ENCODE measurements at places on chromosomes 7 and 10.

- no peak for DNase-seq
Observed at GRCh38 chr7:127018889-127019288, 233.9 kb downstream of the GRM8 start.

- no peak for DNase-seq
Observed at GRCh38 chr7:151821806-151822540, 54.9 kb downstream of the PRKAG2 start.

DNA sequence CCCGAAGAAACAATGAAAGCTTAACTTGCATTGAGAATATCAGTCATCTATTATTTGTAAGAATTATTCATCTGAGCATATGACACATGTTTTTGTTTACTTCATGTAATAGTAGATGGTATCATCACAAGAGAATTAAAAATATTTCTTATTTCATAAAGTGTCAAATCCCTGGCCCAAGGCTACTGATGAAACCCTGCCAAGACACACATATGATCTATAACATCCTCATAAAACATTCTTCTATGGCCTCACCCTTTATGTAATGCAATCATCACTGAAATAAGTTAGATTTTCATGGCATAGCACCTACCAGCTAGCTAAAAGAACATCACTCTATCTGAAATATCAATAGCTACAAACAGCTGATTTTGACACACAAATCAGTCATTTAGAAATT is 385.6 kb upstream of the PHF14 start:
- no peak for DNase-seq

GRCh38 chr7:139602143-139602722 is 78.7 kb downstream of the CLEC2L start:
- peak; percentile 14 for DNase-seq

DNA sequence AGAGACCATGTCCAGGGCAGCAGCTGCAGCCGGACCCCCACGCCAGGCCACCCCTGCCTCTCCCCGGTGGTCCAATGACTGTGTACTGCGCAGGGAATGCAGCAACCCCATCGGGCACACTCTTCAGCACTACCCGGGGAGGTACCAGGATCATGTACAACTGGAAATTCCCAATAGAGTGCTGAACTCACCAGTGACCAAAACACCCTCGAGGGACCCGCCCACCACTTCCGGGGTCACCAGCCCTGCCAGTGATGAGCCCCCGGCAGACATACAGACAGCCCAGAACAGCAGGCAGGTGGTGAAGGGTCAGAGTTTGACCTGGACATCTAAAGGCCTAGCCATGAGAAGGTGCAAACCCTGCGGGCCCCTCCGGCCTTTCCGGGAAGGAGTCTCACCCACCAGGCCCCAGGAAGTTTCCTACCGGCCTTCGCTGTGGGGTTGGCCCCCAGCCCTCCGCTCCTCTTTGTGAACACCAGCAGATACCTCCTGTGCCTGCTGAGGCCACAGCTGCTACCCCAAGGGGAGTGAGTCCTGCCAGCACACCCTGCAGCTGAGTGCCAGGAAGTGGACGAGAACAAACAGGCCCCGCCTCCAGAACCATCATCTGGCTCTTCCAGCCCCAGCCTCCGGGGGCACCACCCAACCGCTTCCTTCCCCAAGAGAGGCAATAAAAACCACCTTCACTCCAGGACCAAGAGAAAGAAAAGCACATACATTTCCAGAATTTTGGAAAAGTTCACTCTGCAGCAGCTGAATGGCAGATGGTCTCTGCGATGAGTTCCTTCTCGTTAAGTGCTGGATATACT is 5.0 kb upstream of the ANKRD61 start:
- DNase-seq: no peak

GRCh38 chr7:85133560-85133959 is 53.3 kb downstream of the SEMA3D start:
- DNase-seq: no peak

DNA sequence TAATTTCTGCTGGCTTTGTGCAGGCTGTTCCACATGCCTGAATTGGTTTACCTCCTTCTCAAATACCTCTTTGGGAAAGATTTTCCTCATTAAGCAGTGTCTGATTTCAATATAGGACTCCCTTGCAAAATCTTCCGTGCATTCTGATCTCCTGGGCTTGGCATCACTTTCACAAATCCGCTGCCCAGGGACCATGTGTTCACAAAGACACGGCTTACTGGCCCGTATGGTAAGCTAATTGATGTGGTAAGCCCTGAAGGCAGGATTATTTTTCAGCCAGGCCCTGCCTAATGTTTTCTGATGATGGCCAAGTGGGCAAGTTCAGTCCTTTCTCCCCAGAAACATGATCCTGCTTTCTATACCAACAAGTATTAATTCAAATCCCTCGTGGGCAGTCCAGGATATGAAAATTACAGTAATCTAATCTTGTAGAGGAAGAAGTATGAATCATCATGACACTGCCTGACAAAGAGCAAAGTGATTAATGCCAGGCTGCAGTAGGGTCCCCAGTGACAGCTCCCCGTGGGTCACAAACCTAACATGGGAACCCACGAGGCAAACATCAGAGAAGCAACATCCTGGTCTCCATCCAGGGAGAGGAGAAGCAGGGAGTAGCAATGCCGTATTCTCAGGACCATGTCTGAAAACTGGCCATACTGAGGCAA is 11.6 kb upstream of the SVIL start:
- no peak for DNase-seq

DNA sequence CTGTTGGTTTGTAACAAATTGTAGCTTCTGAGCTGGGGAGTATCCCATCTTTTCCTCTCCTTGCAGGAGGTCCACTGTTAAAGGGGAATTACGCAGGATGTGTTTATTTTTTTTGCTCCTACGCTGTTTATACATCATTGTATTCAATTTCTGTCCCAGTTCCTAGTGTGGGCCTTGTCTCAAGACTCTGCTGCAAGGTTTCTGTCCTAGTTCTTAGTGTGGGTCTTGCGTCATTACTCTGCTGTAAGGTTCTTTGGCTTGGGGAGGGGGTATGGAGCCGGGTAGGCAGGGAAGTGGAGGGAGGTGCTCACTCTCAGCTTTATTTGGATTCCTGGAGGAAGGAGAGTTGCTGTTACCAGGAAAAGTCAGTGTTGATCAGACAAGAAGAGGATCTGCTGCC is 64.0 kb upstream of the TRIM8 start:
- no peak for DNase-seq

DNA sequence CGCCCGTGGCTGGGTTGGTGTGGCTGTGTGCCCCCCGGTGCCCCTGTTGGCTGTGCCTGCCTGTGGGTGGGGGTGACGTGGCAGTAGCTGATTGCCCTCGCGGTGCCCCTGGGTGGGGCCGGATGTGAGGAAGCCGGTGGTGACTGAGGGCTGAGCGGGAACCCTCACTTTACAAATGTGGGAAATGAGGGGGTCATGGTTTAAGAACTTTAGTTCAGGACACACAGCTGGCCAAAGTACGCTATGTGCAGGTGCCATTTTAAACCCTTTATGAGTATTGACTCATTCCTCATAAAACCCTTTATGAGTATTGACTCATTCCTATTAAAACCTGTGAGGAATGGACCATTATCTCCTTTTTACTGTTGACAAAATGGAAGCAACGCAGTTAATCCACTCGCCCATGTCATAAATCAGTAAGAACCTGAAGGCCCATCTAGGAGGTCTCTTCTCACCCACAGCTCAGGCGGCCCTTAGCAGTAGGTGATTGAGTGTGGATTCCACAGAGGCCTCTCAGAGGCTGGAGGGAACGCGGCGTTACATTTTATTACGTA is 290.1 kb upstream of the COBL start:
- no peak for DNase-seq

DNA sequence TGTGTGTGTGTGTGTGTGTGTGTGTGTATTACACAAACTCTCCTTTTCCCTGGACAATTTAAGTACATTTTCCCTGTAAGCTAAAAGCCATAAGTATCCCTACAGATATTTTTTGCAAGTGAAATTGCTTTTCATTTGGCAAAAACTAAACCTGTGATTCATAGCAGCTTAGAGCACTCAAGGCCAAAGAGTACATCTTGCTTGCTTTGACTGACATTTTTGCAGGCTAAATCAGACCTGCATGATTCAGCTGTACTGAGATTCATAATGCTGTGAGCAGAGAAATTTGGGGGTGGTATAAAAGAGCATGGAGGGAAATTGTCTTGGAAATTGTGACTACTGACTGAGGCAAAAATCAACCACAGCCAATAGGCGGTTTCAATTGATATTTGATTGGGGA is 500.4 kb downstream of the GFRA1 start:
- DNase-seq: no peak

DNA sequence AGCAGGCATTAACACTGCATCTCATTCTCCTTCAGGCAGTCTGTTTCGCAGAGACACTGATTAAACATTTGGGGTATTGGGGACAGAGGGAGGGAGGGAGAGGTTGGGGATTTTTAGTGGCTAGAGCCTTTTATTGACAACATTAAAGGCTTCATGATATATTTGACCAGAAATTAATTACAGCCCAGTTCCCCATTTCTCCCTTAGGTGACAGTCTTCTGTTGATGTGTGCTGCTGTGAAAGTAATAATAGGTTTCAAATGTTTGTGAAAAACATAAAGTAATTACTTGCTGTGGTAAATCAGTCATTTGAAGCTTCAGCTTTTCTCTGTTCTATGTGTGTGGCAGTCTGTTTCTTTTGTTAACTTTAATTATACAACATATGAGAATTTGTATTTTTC is 105.3 kb upstream of the LRGUK start:
- peak; percentile 64 for DNase-seq

DNA sequence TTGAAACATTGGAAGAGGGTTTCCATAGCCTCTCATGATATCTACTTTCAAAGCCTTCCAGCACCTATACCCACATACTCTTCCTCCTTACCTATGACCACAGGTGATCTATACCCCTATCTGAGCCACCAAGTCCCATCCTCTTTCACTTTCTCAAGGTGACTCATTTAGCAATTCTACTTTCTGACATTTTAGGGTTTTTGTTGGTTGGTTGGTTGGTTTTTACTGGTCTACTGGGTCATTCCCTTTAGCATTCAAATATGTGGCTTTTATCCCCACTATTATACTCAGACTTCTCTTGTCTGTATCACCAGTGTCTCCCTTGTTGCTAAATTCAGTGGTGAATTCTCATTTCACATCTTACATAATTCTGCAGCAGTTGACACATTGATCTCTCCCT is 130.4 kb upstream of the STEAP4 start:
- no peak for DNase-seq

GRCh38 chr10:69974551-69975155 is 78.0 kb upstream of the MACROH2A2 start:
- no peak for DNase-seq

- DNase-seq: no peak
Observed at GRCh38 chr7:27221201-27221797, 21.3 kb upstream of the EVX1 start.

DNA sequence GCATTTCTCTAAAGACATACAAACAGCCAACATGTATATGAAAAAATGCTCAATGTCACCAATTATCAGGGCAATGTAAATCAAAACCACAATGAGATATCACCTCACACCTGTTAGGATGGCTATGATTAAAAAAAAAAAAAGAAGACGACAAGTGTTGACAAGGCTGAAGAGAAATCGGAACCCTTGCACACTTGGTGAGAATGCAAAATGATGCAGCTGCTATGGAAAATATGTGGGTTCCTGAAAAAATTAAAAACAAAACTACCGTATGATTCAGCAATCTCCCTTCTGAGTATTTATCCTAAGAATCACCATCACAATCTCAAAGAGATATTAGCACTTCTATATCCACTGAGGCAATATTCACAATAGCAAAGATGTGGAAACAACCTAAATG is 11.3 kb downstream of the LMBR1 start:
- no peak for DNase-seq

GRCh38 chr10:15881542-15881941 is 21.2 kb upstream of the MINDY3 start:
- no peak for DNase-seq

DNA sequence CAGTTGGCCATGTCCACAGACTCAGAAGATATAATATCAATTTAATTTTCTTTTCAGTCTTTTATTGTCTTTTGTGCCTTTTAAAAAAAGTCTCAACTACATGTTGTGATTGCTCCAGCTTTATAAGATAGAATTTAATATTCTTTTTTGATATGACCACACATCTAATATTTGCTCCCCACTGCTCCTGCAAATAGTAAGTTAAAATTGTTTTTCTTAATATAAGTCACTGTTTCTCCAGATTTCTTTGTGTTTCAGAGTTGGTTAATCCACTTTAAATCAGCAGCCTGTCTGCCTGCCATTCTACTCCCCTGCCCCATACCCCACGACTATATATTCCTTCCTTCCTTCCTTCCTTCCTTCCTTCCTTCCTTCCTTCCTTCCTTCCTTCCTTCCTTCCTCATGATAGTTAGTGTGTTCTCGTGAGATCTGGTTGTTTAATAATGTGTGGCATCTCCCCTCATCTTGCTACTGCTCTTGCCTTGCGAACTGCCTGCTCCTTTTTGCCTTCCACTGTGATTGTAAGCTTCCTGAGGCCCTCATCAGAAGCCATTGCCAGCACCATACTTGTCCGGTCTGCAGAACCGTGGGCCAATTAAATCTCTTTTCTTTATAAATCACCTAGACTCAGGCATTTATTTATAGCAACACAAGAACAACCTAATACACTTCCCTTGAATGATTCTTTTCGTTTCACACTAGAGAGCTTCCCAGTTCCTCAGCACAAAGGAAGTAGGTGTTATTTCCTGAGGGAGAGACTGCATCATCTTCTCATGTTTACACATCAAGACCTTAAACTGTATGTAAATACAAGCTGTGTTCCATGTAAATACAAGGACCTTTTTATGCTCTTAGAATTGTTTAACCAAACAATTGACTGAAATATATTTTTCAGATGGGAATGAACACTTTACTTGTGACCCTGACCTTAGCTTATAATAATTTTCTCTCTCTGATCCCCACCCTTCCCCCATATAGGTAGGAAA is 24.5 kb downstream of the TAS2R16 start:
- DNase-seq: no peak

DNA sequence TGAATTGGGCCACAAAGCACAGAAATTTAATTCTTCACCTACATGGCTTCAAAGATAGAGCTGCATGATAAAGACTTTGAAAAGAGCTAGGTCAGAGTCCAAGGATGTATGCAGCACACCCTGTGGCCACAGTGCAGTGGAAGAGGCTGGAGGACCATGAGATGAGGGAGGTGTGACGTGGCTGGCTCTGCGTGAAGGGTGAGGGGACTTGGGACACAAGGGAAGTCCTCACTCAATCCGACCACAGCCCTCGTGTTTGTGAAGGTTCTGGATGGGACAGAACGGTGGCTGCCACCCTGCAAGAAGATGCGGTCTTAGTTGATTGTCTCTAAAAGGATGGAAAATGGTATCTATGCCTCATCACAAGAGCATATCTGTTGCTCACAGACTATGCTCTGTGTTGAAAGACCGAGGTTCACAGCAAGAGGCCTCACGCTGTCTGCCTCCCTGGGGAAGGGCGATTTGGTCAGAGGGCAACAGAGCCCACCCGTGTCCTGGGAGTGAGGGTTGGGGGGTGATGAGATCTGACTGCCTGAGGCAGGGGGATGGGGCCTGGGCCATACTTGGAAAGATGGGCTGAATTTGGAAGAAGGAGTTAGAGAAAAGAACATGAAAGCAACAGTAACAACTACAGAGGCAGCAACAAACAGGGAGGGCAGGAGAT is 174.4 kb upstream of the SHH start:
- DNase-seq: no peak

DNA sequence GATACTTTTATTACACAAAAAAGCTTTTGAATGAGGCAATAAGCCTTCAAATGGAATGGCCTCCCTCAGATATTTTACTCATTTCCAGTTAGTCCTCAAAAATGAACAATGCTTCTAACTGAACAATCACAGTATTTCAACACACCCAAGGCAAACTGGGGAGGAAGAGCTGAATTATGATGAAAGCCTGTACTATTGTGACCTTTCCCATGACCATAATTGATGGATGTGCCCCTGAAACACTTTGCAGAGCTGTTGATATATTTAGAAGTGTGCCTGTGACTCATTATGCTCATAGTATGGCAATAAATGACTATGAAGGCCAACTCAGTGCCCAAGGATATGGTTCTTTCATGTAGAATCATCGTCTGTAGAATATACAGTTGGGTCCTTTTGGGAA is 248.1 kb downstream of the AHR start:
- DNase-seq: no peak
